ENCODE measurements at places on chromosomes 13 and 19.

GRCh38 chr13:112531263-112531794 is 56.6 kb downstream of the TUBGCP3 start:
- no peak for DNase-seq
- H3K36me3 ChIP-seq = no peaks in the 10 kb centered on the region
- no peak overlapping the region for H3K27ac ChIP-seq

DNA sequence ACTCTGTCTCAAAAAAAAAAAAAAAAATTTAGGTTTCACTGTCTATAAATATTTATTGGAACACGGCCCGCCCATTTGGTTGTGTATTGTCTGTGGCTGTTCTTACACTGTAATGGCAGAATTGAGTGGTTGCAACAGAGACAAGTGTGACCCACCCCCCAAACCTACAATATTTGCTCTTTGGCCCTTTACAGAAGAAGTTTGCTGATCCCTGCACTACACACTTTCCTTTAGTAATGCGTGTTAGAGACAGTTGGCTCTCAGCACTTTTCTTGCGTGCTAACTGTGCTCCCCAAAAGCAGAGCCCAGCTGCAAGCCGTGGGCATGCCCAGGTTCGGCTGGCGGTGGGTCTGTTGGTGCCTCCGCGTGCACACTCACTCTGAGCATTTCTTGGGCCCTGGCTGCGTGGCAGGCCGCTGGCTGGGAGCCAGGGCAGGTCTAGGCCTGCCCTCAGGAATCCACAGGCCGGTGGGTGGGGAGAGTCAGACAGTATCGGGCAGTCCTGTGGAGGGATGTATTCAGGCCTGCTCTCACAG is 72.6 kb downstream of the SIPA1L3 start:
- H3K36me3 ChIP-seq = peaks cover 2% of the 10 kb centered on the region
- peak overlapping the region; percentile 87 for H3K27ac ChIP-seq
- no peaks in the 10 kb centered on the region for H3K27me3 ChIP-seq
- no peak for DNase-seq

DNA sequence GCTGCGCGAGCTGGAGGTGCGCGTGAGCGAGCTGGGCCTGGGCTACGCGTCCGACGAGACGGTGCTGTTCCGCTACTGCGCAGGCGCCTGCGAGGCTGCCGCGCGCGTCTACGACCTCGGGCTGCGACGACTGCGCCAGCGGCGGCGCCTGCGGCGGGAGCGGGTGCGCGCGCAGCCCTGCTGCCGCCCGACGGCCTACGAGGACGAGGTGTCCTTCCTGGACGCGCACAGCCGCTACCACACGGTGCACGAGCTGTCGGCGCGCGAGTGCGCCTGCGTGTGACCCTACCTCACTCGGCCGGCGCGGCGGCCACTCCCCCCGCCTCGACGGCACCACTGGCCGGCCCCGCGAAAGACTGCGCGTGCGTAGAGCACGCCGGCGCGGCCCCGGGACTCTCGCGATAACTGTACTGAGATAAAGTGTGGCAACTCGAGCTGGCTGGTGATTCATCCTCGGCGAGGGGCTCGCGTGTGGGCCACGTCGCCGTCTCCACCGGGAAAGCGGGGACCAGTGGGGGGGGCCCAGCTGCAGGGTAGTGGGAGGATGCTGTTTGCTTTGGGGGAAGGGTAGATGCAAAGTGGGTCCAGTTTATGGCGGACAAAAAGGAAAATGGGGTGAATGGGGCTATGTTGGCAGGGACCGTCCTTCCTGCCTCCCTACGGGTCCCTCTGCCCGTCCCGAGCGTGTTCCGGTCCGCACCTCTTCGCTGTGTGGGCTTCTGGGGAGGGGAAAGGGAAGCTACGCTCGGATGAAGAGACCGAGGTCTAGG is 11.4 kb downstream of the FUT6 start:
- H3K4me3 ChIP-seq = peak overlapping the region; percentile 97
- DNase-seq = peak; percentile 92

DNA sequence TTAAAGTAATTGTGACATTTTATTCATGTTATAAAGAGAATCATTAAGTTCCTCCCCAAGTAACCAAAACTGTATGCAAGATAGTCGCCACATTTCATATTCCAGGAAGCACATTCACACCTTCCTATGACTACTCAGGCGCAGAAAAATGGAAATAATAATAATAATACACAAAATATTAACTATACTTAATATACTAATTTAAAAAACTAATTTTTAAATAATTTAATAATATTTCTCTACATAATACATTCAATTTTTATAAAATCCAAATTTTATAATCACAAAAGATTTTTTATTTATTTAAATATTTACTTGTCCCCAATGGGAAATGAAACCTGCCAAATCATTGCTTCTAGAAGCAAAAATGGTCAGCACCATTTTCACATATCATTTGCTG is 797.4 kb upstream of the GPC6 start:
- no peaks in the 10 kb centered on the region for H3K27me3 ChIP-seq
- H3K27ac ChIP-seq = no peak overlapping the region
- DNase-seq = no peak

DNA sequence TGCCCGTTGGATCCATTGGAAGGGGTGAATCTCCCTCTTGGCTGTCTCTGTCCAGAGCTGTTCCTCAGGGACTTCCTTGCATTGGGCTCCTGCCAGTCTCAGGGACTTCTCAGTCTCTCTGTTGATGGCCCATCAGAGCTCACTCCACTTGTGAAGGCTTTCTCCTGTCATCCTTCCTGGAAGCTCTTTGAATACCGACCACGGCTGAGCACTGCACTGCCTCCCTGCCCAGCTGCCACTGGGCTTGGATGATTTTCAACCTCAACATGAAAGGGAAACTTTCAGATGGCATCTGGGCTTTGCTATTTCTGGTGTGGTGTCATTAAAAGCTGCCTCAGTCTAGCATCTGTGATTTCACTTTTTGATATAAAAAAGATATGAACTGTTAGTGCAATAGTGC is 66.1 kb upstream of the ANKRD10 start:
- no peak overlapping the region for H3K27ac ChIP-seq
- no peak for DNase-seq
- no peak overlapping the region for H3K4me3 ChIP-seq
- H3K4me1 ChIP-seq = no peaks in the 10 kb centered on the region
- no peaks in the 10 kb centered on the region for H3K36me3 ChIP-seq

DNA sequence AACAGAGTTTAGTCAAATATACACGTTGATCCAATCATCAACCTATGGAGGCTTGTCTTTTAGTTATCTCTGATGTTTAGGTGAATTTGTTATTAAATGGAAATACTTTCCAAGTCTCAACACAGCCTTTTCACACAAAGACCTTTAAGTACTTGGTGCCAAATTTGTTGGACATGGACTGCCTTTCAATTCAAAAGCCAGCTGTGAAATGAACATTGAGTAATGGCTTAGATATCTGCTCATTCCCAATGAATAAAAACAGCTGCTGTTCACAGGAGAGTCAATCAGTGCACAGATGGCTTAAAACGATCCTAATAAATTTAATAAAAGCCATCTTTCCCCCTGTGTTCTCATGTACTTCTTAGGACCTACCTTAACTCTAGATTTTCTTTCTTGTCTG is 19.9 kb upstream of the DHRS12 start:
- H3K27me3 ChIP-seq = no peaks in the 10 kb centered on the region
- no peak for DNase-seq
- no peaks in the 10 kb centered on the region for H3K4me1 ChIP-seq
- H3K27ac ChIP-seq = no peak overlapping the region
- H3K4me3 ChIP-seq = no peak overlapping the region
- H3K36me3 ChIP-seq = no peaks in the 10 kb centered on the region

GRCh38 chr13:112652512-112653070 is 37.2 kb upstream of the ATP11A start:
- H3K27ac ChIP-seq = no peak overlapping the region
- no peaks in the 10 kb centered on the region for H3K27me3 ChIP-seq
- no peak overlapping the region for H3K4me3 ChIP-seq
- H3K36me3 ChIP-seq = no peaks in the 10 kb centered on the region

- H3K27ac ChIP-seq = no peak overlapping the region
- H3K4me1 ChIP-seq = peaks cover 31% of the 10 kb centered on the region
- DNase-seq = no peak
- H3K36me3 ChIP-seq = no peaks in the 10 kb centered on the region
- H3K27me3 ChIP-seq = no peaks in the 10 kb centered on the region
These were observed 158.1 kb downstream of the EFNB2 start for GRCh38 chr13:106377341-106377740.

DNA sequence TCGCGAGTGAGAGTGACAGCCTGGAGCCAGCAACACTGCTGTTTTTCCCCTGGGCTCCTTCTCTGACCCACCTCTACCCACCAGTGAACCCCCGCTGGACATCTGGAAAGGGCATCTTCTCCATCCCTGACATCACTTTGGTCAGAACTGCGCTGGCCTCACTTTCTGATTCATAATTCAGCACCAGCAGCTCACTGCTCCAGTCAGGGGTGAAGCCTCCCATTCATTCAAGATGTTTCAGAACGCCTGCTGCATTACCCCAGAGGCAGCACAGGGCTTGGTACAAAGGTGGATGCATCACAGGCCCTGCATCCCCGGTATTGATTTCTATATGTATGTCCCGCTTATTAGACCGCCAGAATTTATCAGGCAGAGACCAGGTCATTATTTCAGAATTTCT is 182.8 kb upstream of the TSHZ3 start:
- H3K27me3 ChIP-seq = peaks cover under 1% of the 10 kb centered on the region
- no peaks in the 10 kb centered on the region for H3K4me1 ChIP-seq
- no peaks in the 10 kb centered on the region for H3K36me3 ChIP-seq
- H3K4me3 ChIP-seq = no peak overlapping the region

GRCh38 chr13:40662866-40663265 is 3.6 kb downstream of the FOXO1 start:
- H3K4me3 ChIP-seq = peak overlapping the region; percentile 93
- peaks cover 5% of the 10 kb centered on the region for H3K36me3 ChIP-seq
- peaks cover 28% of the 10 kb centered on the region for H3K4me1 ChIP-seq
- peaks cover 39% of the 10 kb centered on the region for H3K27me3 ChIP-seq
- no peak for DNase-seq
- no peak overlapping the region for H3K27ac ChIP-seq

DNA sequence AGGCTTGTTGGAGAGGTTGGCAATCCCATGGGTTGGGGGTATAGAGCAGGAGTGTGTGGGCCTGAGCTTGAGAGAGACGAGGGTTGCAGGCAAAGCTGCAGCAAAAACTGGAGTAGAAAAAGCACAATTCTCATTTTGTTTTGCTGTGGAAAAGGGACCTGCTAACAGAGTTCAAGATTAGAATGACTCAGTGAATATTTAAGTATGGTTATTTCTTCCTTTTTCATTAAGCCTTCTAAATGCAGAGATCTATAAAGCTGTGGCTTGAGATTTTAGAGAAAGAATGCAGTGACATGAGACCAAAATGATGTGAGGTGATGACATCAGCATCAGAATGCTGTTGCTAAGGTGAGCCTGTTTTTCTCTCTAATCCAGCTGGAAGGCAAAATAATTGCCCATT is 10.8 kb upstream of the MBNL2 start:
- H3K27ac ChIP-seq = peak overlapping the region; percentile 83
- DNase-seq = no peak
- H3K36me3 ChIP-seq = peaks cover 2% of the 10 kb centered on the region
- H3K4me1 ChIP-seq = peaks cover 33% of the 10 kb centered on the region
- no peaks in the 10 kb centered on the region for H3K27me3 ChIP-seq

DNA sequence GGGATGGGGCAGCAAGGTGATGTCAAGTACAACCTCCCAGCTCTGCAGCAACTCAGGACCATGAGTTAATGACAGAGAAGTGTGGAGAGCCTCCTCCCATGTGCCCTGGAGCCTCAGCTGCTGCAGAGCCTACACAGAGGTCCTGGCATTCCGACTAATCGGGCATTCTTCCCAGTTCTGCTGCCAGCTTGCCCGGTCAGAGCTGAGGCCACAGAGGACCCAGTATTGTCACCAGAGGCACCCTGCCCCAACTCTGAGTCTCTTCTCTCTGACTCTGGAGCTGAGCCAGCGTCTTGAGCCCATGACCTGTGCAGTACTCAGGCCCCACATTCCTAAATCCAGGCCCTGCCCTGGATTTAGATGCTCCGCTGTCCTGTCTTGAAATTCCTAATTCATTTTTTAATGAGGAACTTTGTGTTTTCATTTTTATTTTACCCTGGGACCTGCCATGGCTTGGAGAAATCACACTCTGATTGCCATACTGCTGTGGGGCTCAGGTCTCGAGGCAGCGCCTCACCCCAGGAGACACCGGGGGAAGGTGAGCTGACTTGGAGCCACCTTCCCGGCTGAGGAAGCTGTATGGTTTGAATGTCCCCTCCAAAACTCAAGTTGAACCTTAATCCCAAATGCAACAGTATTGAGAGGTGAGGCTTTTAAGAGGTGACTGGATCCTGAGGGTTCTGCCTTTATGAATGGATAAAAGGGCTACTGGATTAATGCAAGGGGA is 144.9 kb upstream of the ZNF507 start:
- no peak overlapping the region for H3K27ac ChIP-seq
- H3K36me3 ChIP-seq = no peaks in the 10 kb centered on the region
- no peaks in the 10 kb centered on the region for H3K4me1 ChIP-seq
- no peak overlapping the region for H3K4me3 ChIP-seq

DNA sequence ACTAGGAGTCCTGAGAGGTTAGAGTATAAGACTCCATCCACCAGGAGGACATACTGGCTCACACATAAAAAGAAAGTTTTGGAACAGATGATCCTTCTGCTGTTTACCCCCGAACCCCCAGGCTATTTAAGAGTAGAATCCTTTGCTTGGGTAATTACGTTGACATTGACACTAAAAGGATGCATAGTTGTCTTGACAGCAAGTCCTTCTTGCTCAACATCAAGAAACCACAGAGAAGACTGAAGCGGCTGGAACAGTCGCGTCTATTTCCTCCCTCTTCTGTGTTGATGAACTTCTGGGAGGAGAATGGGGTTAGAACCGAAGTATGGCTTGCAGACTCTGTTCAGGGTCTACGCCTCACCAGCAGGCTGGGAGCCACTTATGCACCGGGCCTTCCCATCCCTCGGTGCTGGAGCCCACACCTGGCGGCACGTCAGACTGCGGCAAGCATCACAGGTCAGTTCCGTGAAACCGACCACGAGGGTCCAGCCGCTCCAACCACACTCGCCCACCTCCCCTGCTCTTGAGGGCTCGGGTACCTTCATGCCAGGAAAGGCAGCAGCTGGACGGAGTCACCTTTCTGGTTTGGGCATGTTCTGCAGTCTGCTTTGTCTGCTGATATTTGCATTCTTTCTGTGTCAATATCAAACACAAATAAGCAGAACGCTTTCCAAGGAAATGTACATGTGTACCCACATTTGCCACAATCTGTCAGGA is 42.4 kb upstream of the RANBP3 start:
- H3K4me1 ChIP-seq = peaks cover 11% of the 10 kb centered on the region
- H3K27me3 ChIP-seq = no peaks in the 10 kb centered on the region
- H3K36me3 ChIP-seq = no peaks in the 10 kb centered on the region
- H3K27ac ChIP-seq = no peak overlapping the region
- no peak overlapping the region for H3K4me3 ChIP-seq

DNA sequence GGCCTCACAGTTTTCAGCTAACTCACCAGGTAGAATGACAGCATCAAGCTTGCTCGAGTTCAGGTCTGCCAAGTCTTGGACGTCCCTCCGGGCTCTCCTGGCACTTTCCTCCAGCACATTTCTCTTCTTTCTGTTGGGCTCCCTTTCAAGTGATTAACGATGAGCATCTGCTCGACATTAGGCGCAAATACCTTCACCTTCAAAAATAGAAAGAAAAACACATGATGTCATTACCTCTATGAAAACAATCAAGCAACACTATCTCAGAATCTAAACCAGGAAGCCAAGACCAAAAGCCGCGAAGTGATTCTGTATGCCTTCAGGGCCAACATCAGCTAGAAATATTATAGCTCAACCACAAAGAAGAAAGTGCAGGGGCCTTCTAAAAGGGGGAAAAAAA is 15.4 kb upstream of the CLN5 start:
- H3K27me3 ChIP-seq = peaks cover 24% of the 10 kb centered on the region
- H3K27ac ChIP-seq = no peak overlapping the region
- no peak overlapping the region for H3K4me3 ChIP-seq

GRCh38 chr19:56949626-56950025 is 109.1 kb upstream of the PEG3 start:
- no peak for DNase-seq
- H3K4me3 ChIP-seq = no peak overlapping the region
- H3K27ac ChIP-seq = no peak overlapping the region
